Activated T-helper 2 cell treated with anti-CD3 and anti-CD28 coated beads, Interferon-gamma antibody, Interleukin-2, Interleukin-4, amounts not matched to agents 10 μg/mL and 5 μg/mL and 100 μg/mL, durations not matched to agents 14 hours and 24 hours and 36 hours (primary cell): ENCODE measurements at places on chromosomes 13 and 19. TPM values are rescaled to one million over a fixed set of nuclear protein-coding genes. Genes with fewer than 3 reads are reported as not detected.

The TMEM255B gene
- 2.1 and 2.2 TPM in 2 replicates for total RNA-seq

The GJB6 gene
- 1.7 TPM in 2 replicates for total RNA-seq

The S1PR5 gene
- total RNA-seq = 0.23 TPM in 1 of 2 replicates, not detected in the other

GRCh38 chr13:83876546-83876945 lies 5.7 kb downstream of the SLITRK1 start:
- DNase-seq = no peak

GRCh38 chr19:10712754-10713153 lies 5.1 kb upstream of the DNM2 start:
- no peak for DNase-seq

GRCh38 chr19:19745496-19746285 lies 12.8 kb upstream of the ZNF14 start:
- no peak for DNase-seq

DNA sequence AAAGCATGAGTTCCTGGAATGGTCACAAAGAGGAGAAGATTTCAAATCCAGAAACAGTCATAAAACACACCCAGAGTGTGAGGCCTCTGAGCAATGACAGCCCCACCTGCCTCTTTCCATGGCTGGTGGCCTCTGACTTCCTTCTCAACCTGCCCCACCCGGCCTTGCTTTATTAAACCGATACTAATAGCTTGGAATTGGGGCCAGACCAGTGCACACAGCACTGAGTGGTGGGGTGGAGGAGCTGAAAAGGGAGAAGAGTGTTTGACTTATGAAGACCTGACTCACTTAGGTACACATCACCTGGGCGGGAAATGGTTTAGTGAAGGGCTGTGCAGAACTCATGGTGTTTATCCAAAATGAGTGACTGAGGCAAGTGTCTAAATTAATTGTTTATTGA lies 20.7 kb upstream of the CEACAM6 start:
- no peak for DNase-seq

DNA sequence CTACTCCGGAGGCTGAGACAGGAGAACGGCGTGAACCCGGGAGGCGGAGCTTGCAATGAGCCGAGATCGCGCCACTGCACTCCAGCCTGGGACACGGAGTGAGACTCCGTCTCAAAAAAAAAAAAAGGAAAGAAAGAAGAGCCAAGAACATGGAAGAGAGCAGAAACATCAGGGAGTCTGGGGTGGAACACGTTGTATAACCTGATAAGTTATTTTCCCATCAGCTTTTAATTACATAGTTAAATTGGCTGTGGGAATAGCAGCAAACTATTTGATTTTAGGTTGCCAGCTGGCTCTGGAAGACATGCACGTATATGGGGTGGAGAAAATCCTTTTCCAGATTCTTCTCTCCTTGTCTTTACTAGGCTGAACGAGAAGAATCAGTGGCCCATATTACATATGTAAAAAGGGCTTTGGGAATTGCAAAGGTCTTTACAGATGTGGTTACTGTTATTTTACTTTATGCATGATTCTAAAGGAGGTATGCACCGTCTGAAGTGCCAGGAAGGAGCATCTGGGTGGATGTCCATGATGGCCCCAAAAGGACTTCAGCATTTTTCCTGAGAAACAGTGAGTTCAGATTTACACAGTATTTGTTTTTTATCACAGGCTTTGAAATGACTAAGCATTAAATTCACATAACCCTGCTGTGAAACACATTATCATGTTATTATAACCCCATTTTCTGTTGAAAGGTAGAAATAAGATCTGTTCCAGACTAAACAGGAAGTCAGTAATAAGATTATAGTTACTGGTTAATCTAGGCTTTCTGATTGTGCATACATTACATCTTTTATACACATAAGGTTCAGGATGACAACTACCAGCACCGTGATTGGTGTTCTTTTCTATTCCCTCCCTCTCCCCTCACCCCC lies 4.6 kb upstream of the NAA16 start:
- DNase-seq = no peak

DNA sequence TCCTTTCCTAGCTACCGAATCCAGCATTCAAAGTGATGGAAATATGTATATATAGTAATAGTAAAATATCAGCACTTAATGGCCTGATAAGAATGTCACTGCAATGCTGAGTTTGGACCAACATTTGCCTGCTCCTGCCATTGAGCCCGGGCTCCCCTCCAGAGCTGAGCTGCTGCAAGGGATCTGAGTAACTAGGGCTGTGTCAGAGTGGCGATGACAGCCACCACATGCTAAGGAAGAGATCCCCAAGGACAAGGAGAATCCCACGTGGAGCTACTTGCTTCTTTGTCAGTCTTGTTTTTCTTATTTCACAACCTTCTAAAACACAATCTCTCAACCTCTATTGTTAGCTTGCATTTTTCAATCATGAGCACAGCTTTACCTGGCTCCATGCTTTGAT lies 19.5 kb upstream of the ALOX5AP start:
- no peak for DNase-seq

GRCh38 chr19:19061506-19061905 lies 2.3 kb upstream of the SLC25A42 start:
- DNase-seq = no peak

- DNase-seq = no peak
Measured at GRCh38 chr13:95180513-95181245, 120.6 kb downstream of the ABCC4 start.

GRCh38 chr13:28401303-28402056 lies 93.4 kb downstream of the FLT1 start:
- DNase-seq = no peak
